Right cardiac atrium (tissue), 5 donors: ENCODE measurements at places on chromosomes 11 and 22. TPM values are rescaled to one million over a fixed set of nuclear protein-coding genes. Genes with fewer than 3 reads are reported as not detected.

GRCh38 chr11:19375440-19375839 lies 134.7 kb upstream of the E2F8 start:
- no peak for DNase-seq

DNA sequence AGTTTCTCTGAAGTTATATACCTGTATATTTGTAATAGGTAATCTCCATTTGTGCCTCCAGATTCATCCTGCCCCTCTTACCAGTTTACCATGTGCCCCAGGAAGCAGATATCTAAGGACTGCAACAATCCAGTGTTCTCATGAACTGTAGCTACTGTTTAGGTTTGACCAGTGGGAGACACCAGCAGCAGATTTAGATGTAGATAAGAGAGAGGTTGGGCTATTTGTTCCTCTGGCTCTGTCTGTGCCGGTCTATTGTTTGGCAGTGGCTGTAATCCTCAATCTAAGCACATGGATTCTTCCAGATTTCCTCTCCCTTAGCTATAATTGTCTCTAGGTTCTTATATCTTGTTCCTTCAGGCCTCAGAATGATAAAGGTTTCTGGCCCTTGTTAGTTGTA lies 88.4 kb downstream of the ANO3 start:
- no peak for DNase-seq

DNA sequence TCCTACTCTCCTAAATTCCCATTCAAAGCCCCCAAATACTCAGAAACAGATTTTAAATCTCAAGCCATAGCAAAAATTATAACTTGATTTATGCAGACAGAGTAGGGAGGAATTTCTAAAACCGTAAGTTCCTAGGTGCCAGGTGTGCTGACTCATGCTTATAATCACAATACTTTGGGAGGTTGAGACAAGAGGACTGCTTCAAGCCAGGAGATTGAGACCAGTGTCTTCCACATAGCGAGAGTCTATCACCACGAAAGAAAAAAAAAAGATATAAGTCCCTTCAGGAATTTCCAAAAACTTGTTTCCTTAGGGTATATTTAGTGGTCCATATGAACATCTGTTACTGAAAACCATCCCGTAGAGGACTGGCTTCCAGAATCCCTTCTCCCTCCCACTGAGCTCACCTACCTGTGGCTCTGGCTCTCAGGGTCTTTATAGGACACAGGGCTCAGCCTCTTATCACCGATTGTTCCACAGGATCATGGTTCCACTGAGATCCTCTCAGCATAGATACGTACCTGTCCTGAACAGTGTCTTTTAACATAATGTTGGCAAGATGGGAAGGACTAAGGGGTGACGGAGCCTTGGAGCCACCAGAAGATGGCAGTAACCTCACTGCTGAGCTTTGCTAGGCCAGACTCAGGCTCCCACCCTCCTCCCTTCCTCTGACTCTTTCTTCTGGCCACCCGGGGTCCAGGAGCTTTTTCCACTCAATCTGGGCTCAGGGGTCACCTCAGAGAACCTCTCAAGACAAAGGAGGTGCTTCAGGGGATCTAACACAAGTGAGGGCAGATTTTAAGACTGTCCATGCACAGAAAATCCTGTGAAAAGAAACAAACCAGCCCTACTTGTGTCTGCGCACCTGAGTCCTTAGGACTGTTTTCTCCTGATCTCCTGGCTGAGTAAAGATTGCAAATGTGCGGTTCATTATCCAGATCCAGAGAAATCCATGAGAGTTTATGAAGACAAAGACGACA lies 117.5 kb upstream of the TOP3B start:
- no peak for DNase-seq

Gene CD59
- total RNA-seq, result 780 TPM

DNA sequence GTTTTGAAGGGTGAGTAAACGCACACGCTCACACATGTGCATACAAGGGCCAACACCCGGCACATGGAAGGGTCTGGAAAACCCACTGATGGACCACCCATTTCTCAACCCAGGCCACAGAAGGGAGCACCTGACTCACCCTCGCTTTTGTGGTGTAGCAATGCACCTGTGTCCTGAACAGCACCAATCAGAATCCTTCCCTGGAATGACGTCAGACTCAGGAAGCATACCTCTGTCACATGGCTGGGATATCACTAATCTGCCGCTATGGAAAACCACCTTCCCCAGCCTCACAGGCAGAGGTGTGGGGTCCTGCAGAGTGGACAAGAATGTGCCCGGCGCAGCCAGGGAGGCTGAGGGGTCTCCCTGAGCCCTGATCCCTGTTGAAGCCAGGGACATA lies 9.0 kb upstream of the OSM start:
- no peak for DNase-seq

Gene PGA3
- total RNA-seq, result 1.2 TPM

DNA sequence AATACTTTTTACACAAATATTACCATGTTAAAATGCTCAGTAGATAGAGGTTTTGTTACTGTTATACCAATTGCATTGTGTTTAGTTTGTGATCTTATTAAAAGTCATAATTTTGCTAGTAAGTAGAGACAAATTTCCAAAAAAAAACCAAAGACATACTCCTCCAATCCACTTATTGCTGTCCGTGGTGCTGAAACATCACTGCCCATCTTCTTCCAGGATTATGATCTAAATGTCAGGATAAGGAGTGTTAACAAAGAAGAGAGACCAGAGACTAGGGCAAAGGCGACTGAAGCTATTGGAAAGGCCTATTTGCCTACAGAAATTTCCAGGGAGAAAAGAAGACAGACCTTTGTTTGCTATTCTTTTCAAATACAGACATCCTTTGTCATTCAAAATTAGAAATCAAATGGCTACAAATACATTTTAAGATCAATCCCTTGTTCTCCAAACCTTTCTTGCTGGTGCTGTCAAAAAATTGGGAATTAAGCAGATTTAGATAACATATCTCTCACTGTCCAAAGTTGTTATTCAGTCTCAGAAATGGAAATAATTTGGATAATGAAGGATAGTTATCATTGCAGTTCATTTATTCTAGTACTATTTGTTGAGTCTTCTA lies 199.7 kb downstream of the C11orf91 start:
- no peak for DNase-seq

Gene MFRP
- 0.06 TPM for total RNA-seq

DNA sequence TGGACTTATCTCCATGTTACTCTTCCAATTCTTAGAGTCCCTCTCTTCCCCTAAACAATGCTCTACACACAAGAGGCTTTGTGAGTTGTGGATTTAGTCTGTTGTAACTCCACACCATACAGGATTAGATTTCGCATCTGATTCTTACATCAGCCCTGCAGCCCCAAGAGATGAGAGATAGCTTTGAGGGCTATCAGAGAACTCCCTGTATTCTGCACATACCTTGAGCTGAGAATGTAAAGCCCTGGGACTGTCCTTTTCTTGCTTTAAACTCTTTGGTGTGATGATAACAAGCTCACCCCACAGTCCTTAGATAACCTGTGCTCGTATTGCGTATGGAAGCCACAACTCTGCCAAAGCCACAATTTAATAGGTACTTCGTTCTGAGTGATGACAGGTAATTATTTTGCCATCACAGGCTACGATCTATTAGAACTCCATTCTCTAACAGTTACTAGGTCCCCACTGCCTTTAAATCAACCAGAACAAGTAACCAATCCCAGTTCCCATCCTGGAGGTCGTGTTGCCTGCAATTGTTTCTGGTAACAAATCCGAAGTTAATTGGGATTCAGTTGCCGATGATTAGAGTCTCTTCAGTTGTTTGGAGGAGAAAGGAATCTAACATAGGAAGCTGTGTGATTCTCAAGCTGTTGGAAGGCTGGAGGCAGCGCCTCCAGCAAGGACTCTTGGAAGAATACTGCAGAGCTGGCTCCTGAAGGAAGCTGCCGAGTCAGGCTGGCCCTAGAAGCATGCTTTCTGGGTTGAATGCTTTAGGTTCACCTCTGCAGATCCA lies 1.3 kb upstream of the PARVG start:
- DNase-seq, result no peak

Gene INSC
- total RNA-seq, result 0.91 TPM

- DNase-seq, result no peak
These were observed 113.9 kb downstream of the CCDC81 start for GRCh38 chr11:86488553-86488952.

DNA sequence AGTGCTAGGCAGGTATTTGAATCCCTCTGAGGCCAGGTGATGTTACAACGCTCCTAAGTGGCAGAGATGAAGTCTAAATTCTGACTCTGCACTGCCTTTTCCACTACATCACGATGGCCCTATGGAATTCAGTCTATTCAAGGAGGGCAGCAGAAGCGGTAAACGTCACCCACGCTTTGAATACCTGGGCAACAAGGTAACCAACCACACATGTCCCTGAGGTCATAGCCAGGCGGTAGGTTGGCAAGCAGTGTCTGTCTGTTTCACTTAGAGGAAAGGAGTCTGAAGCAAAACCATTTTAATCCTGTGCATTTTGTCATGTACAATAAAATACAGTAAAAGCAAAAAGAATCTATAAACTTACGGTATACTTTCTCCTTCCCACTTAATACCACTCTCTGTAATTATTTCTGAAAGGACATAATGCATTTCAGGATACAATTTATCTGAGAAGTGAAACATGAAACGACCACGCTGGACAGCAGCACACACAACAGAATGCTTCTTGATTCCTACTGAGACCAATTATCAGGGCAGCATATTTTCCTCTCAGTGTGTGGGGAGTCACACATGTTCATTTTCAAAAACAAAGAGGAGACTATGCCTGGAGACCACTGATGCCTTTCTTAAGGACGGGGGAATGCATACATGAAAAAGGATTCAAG lies 51.3 kb downstream of the PRDM10 start:
- DNase-seq, result no peak

- DNase-seq, result peak; percentile 59
These were observed at the start of gene FAT3 for GRCh38 chr11:92224407-92225124. FAT3 (plus strand) TSS chr11:92224818; CDS start chr11:92352113, 127,295 bp downstream.
